Liver (tissue), 10 donors: ENCODE measurements at places on chromosomes 1 and 21. TPM values are rescaled to one million over a fixed set of nuclear protein-coding genes. Genes with fewer than 3 reads are reported as not detected.

- no peaks in the 10 kb centered on the region for H3K36me3 ChIP-seq
- H3K4me1 ChIP-seq, result no peaks in the 10 kb centered on the region
- no peak overlapping the region for H3K27ac ChIP-seq
- DNase-seq, result no peak
- H3K4me3 ChIP-seq, result no peak overlapping the region
- H3K27me3 ChIP-seq, result no peaks in the 10 kb centered on the region
Measured at GRCh38 chr1:168980656-168981055, 125.8 kb upstream of the ATP1B1 start.

- no peaks in the 10 kb centered on the region for H3K27me3 ChIP-seq
- no peak for DNase-seq
- no peak overlapping the region for H3K27ac ChIP-seq
- no peaks in the 10 kb centered on the region for H3K4me1 ChIP-seq
- H3K4me3 ChIP-seq, result no peak overlapping the region
Measured at GRCh38 chr1:163914785-163915413, 593.1 kb downstream of the NUF2 start.

DNA sequence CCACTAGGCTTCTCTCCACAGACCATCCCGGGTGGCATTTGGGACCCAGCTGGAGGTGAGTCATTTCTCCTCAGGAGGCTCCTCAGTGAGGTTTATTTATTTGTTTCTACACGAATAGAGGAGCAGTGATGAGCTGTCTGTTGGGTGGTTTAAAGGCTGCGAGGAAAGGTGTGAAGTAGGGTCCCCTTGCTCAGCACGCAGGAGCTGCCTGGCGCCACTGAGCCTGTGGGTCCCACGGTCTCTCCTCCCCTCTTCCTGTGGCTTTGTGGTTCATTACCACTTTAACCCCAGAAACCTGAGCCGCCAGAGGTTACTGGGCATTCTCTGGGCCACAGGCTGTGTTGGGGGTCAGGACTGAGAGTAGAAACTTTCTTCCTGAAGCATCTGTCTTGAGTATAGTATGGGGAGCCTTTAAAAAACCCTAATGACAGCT lies 39.9 kb downstream of the IL6R start:
- peaks cover 8% of the 10 kb centered on the region for H3K4me1 ChIP-seq
- H3K27me3 ChIP-seq, result no peaks in the 10 kb centered on the region
- no peak overlapping the region for H3K27ac ChIP-seq
- H3K36me3 ChIP-seq, result peaks cover 48% of the 10 kb centered on the region
- H3K4me3 ChIP-seq, result no peak overlapping the region
- DNase-seq, result no peak

DNA sequence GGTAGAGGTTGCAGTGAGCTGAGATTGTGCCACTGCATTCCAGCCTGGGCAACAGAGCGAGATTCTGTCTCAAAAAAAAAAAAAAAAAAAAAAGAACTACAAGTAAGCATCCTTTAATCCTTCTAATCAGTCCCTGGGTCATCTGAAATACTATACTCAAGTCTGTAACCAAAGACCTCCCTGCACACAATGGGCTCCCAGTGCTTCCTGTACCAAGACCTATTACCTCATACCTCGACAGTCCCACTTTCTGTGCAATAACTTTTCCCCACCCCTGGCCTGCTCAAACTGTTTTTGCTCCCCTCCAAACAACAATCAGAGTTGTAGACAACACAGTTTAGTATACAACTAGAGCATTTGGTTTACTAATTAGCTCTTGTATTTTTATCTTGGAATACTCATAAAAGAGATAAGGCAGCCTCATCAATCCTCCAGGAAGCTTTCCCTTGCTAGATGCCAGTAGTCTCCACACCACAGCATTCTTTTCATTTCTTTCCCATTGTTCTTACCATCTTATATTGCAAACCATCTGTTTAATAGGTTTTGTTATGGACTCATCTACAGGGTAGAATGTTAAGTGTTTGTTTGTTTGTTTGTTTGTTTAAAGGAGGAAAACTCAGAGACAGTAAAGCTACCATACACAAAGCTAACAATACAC lies 19.2 kb upstream of the RLF start:
- H3K4me3 ChIP-seq, result no peak overlapping the region
- no peaks in the 10 kb centered on the region for H3K4me1 ChIP-seq
- DNase-seq, result no peak
- H3K27me3 ChIP-seq, result no peaks in the 10 kb centered on the region
- no peaks in the 10 kb centered on the region for H3K36me3 ChIP-seq

- H3K4me3 ChIP-seq, result no peak overlapping the region
- peaks cover 3% of the 10 kb centered on the region for H3K4me1 ChIP-seq
Measured at GRCh38 chr1:98129491-98129890, 208.7 kb upstream of the DPYD start.

DNA sequence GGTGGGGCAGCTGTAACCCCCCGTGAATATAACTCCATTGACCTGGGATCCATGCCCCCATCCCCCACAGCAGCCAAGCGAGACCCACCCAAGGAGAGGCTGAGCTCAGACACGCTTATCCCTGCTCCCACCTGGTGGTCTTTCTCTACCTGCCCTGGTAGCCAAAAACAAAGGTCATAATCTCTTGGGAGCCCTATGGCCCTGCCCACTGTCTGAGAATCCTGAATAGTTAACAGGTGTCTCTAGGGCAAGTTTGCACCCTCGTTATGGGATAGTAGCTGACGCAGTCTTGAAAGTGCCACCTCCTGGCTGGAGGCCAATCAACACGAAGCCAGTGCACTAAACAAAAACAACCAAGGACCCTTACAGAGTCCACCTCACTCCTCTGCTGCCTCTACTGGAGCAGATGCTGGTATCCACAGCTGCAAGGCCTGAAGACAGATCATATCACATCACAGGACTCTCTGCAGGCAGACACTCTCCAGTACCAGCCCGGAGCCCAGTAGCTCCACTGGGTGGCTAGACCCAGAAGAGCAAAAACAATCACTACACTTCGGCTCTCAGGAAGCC lies 134.3 kb upstream of the C1orf174 start:
- no peak for DNase-seq
- no peaks in the 10 kb centered on the region for H3K36me3 ChIP-seq
- no peaks in the 10 kb centered on the region for H3K4me1 ChIP-seq
- no peak overlapping the region for H3K4me3 ChIP-seq
- no peak overlapping the region for H3K27ac ChIP-seq

DNA sequence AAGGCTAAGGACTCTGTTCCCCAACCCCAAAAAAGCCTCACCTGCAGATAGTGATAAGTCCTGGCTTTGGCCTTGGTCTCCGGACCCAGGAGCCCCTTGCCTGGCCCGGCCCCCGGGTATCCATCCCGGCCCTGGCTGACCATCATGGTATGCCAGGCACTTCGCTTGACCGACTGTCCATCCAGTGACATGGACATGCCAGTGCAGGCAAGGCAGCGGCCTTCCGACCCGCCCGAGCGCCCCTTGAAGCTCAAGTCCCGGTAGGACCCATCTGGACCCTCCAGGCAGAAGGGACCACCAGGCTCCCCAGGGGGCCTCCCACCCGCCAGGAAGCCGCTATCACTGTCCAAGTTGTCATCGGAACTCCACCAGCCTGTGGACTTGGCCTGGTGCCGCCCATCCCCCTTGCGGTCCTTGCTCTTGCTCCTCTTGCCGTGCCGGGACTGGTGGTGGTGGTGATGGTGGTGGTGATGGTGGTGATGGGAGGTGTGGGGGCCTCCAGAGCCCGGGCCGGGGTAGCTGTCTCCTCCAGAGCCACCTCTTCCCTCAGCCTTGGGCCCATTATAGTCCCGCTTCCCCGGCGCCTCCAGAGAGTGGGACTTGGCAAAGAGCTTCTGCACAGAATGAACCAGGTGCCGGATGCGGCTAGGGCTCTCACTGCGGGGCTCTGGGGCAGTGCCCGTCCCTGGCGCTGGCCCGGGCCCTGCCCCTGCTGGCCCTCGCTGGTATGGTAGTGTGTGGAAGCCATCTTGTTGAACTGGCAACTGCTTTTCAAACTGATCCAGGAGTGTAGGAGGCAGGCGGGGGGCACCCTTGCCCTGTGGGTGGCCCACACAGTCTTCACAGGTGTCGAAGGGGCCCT lies 25.0 kb downstream of the DLGAP3 start:
- H3K36me3 ChIP-seq, result no peaks in the 10 kb centered on the region
- no peaks in the 10 kb centered on the region for H3K27me3 ChIP-seq
- no peaks in the 10 kb centered on the region for H3K4me1 ChIP-seq
- no peak overlapping the region for H3K4me3 ChIP-seq
- DNase-seq, result no peak

DNA sequence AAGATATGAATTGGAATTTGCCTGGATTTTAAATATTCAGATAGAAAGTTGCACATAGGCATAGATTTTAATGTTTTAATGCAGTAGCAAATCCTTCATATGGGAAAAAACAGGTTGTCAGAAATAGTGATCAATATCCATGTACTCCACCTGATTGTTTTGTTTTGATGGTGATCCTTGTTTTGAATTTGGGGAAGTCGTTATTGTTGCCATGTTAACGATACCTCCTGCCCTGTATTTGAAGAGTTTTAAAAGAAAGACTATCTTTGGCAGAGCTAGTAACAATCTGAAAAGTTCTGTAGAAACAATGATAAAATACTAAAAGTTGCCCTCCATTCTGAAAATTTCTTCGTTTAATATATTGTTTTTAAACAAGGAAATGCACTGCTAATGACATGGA lies 1.1 kb downstream of the CEP350 start:
- H3K27ac ChIP-seq, result no peak overlapping the region
- peak overlapping the region; percentile 87 for H3K4me3 ChIP-seq
- H3K4me1 ChIP-seq, result no peaks in the 10 kb centered on the region
- no peaks in the 10 kb centered on the region for H3K27me3 ChIP-seq
- no peak for DNase-seq

DNA sequence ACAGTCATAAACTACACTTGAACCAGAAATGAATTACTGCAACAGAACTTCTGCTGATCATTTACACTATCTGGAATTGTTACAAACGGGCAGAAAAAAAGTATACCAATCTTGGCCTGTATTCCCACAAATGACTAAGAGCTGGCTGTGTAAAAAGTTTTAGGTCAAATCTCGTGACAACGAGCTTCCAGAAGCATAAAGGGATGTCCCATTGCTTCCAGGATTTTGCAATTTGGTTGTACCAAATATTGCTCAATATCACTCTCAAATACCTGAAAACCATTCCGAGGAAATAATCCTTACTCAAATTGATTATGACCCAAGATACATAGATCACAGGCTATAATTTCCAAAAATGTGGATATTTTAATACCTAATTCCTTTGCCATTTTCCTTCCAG lies 175.6 kb downstream of the TBX15 start:
- H3K4me3 ChIP-seq, result no peak overlapping the region
- peaks cover 11% of the 10 kb centered on the region for H3K4me1 ChIP-seq
- no peak overlapping the region for H3K27ac ChIP-seq
- no peak for DNase-seq
- H3K27me3 ChIP-seq, result no peaks in the 10 kb centered on the region

DNA sequence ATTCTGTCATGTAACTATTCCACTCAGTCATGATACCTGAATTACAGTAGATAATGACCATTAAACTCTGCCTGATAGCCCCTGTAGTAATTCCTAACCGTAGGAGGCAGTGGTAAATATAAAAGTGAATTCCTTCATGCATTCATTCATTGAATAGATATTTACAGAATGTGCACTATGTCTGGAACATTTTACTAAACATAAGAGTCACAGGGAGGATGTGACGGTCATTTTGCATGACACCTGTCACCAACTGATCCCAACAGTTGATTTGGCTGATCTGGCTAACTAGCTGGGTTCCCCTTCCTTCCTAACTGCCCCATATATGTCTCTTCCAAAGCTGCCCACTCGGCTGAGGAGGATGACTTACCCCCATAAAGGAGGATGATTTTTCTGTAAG lies 2.2 kb upstream of the RNPC3 start:
- H3K36me3 ChIP-seq, result no peaks in the 10 kb centered on the region
- H3K4me3 ChIP-seq, result no peak overlapping the region
- no peak for DNase-seq
- peaks cover 19% of the 10 kb centered on the region for H3K4me1 ChIP-seq
- no peaks in the 10 kb centered on the region for H3K27me3 ChIP-seq
- no peak overlapping the region for H3K27ac ChIP-seq

DNA sequence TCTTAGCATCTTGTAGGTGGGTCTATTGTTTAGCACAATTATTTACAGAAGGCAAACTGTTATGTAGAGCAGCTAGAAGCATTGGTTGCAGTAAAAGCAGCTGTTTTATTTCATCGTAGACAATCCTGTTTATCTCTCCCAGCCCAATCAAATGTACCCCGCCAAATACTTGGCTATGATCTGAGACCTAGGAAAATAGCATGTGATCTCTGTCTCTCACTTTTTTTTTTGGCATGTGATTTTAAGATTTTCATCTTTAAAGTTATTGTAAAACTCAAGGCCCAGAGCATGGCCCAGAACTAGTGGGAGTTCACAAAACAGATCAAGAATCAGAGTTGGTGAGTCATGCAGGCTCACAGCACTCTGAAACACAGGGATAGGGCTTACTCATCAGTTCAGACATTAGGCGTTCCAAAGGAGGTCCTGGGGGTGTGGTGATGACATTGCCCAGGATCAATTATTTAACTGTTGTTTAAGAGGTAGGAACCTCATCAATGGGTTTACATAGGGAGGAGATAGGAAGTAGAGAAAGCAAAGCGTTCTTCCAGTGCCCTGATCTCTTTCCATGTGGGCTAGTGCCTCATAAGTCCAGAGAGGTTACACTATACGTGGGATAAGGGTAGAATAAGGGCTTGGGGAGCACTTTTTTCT lies 40.2 kb downstream of the TBX19 start:
- H3K36me3 ChIP-seq, result no peaks in the 10 kb centered on the region
- no peak for DNase-seq
- H3K4me3 ChIP-seq, result no peak overlapping the region
- no peaks in the 10 kb centered on the region for H3K27me3 ChIP-seq

DNA sequence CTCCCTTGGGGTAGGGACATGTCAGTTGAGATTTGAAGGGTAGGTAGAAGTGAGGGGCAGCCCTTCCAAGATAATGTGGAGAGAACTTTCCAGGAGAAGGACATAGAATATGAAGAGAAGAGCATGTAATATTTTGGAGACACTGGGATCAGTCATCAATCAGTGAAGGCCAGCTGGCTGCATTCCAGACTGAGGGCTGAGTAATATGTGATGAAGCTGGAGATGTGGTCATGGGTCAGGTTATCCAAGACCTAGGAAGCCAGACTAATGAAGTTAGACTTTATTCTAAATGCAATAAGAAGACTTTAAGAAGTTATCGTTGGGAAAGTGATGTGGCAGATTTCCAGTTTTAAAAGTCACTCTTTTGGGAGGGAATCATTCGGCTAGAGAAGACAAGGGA lies 262.0 kb downstream of the HMCN1 start:
- H3K27me3 ChIP-seq, result no peaks in the 10 kb centered on the region
- H3K27ac ChIP-seq, result no peak overlapping the region
- H3K4me1 ChIP-seq, result no peaks in the 10 kb centered on the region
- no peaks in the 10 kb centered on the region for H3K36me3 ChIP-seq
- no peak overlapping the region for H3K4me3 ChIP-seq
- DNase-seq, result no peak

The AIDA gene
- 48.2 TPM for total RNA-seq

The LRRC52 gene
- not detected for total RNA-seq

The ERO1B gene
- 22.9 TPM for total RNA-seq

The MCOLN3 gene
- total RNA-seq, result 0.42 TPM

The XCL2 gene
- total RNA-seq, result 0.92 TPM

The CFHR2 gene
- 153 TPM for total RNA-seq

The CYP4A11 gene
- 190 TPM for total RNA-seq

The SLC25A34 gene
- total RNA-seq, result 7.3 TPM

The KIF14 gene
- 8.8 TPM for total RNA-seq
